ENCODE measurements at places on chromosomes 7 and 10. TPM values are rescaled to one million over a fixed set of nuclear protein-coding genes. Genes with fewer than 3 reads are reported as not detected.
A peak's percentile ranks its signal among the peaks of the same experiment; 100 is the strongest.

HUS1 gene
- total RNA-seq = 32.9 TPM

DNA sequence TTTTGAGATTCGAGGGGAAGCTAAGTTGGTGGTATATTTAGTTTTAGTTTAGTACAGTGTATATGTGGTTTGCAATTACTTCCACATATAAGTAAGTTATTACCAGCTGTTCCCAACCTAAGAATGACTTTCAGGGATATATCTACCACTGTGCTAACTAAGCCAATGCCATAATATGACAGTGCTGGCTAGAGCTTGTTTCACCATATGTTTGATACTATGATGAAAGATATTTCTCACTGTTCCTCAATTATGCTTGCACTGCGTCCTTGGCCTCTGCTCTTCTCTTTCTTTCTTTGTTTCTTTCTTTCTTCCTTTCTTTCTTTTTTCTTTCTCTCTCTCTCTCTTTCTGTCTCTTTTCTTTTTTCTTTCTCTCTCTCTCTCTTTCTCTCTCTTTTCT lies 113.8 kb upstream of the SKAP2 start:
- DNase-seq = no peak
- no peak overlapping the region for H3K4me3 ChIP-seq
- no peaks in the 10 kb centered on the region for H3K27me3 ChIP-seq
- no peaks in the 10 kb centered on the region for H3K36me3 ChIP-seq
- H3K4me1 ChIP-seq = no peaks in the 10 kb centered on the region
- H3K27ac ChIP-seq = no peak overlapping the region

DNA sequence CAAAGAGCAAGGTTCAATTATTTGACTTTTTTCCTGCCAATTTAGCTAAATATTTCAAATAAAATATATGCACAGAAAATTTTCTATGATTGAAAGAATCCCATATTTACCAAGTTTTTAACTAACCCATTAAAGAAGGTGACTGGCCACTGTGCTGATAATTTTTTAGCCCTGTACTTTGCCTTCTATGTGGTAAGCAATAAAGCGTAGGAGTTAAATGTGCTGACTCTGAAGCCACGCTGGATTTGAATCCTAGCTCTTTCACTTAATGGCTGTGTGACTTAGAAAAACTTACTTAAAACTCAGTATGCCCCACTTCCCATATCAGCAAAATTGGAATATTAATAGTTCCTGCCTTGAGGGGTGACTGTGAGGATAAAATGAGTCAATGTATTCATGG lies 82.1 kb downstream of the NEUROD6 start:
- no peak overlapping the region for H3K4me3 ChIP-seq
- no peak overlapping the region for H3K27ac ChIP-seq
- no peaks in the 10 kb centered on the region for H3K4me1 ChIP-seq
- no peaks in the 10 kb centered on the region for H3K27me3 ChIP-seq

IFIT2 gene
- 4.6 TPM for total RNA-seq

- no peaks in the 10 kb centered on the region for H3K4me1 ChIP-seq
- no peak overlapping the region for H3K27ac ChIP-seq
- no peak overlapping the region for H3K4me3 ChIP-seq
- DNase-seq = no peak
- no peaks in the 10 kb centered on the region for H3K27me3 ChIP-seq
Measured at GRCh38 chr10:52463826-52464225, 149.7 kb downstream of the DKK1 start.

STAG3 gene
- 1.5 TPM for total RNA-seq

ELFN1 gene
- total RNA-seq = 1.2 TPM

DNA sequence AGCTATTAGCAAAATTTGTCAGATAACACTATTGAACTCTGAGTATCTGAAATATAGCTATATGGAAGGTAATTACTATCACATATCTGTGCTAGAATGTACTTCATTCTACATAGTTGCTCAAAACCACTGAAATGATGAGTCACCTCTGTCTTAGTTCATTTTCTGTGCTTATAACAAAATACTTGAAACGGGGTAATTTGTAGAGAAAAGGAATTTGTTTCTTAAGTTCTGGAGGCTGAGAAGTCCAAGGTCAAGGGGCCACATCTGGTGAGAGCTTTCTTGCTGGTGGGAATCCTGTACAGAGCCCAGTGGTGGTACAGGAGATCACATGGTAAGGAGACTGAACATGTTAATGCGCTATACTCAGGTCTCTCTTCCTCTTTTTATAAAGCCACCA lies 41.9 kb upstream of the TNKS2 start:
- no peak overlapping the region for H3K4me3 ChIP-seq
- no peak for DNase-seq

BICC1 gene
- 46.8 TPM for total RNA-seq

LIPM gene
- total RNA-seq = not detected

- H3K27ac ChIP-seq = peak overlapping the region; percentile 11
- no peaks in the 10 kb centered on the region for H3K4me1 ChIP-seq
- no peak overlapping the region for H3K4me3 ChIP-seq
Measured at GRCh38 chr10:125007436-125007835, 65.5 kb downstream of the ZRANB1 start.

JAKMIP3 gene
- total RNA-seq = 0.23 TPM

MYL10 gene
- total RNA-seq = not detected

DNA sequence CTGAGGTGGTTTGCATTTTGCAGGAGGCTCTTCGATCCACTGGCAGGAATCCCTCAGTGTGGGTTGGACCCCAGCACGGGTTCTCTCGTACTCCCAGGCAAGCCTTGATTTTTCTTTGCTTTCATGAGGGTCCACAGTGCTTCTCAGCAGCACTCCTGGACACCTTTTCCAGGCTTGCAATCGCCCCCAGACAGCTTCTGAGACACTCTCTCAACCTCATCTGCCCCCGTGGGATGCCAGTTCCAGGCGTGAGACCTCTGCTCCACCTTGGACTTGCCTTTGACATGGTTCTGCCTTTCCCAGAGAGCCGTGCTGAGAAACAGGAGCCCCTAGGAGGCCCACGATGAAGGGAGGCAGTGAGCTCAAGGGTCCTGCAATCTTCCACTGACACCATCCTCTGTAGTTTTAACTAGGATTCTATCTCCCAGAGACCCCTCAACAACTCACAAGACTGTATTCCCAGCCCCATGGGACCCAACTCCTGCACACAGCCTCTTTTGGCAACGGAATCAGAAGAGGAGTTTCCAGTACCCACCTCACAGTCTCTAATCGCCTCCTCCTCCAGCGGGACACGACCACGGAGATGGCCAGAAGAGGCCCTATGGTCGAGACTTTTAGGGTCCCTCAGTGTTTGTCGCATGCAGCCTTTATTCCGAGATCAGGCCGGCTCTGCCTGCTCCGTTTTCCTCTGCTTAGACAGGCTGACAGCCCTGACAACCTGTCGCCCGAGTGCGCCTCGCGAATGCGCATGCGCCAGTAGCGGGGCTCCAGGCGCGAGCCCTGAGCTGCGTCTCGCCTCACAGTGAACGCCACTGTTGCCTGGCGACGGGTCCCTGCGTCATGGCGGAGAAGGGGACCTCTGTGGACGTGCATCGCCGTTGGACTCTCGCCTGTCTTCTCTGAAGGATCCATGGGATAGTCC lies 26.0 kb upstream of the ZNF273 start:
- H3K27me3 ChIP-seq = no peaks in the 10 kb centered on the region
- H3K4me1 ChIP-seq = no peaks in the 10 kb centered on the region
- peak; percentile 75 for DNase-seq
- no peaks in the 10 kb centered on the region for H3K36me3 ChIP-seq

GRCh38 chr7:111867348-111867931 lies 305.1 kb upstream of the IMMP2L start:
- no peak for DNase-seq
- no peak overlapping the region for H3K4me3 ChIP-seq
- no peaks in the 10 kb centered on the region for H3K27me3 ChIP-seq
- H3K27ac ChIP-seq = no peak overlapping the region

- no peaks in the 10 kb centered on the region for H3K4me1 ChIP-seq
- DNase-seq = no peak
- H3K4me3 ChIP-seq = no peak overlapping the region
- no peaks in the 10 kb centered on the region for H3K36me3 ChIP-seq
Measured at GRCh38 chr10:49080965-49081364, 34.4 kb downstream of the VSTM4 start.

GRCh38 chr10:5600908-5601307 lies 65.5 kb downstream of the ASB13 start:
- no peaks in the 10 kb centered on the region for H3K27me3 ChIP-seq
- no peak overlapping the region for H3K4me3 ChIP-seq
- peaks cover 8% of the 10 kb centered on the region for H3K4me1 ChIP-seq

Data from aorta (tissue), 5 donors.